Astrocyte (in vitro differentiated cells and primary cell): ENCODE measurements at places on chromosomes 11 and 22. TPM values are rescaled to one million over a fixed set of nuclear protein-coding genes. Genes with fewer than 3 reads are reported as not detected.

CHST1 gene
- total RNA-seq, result 2.6 and 3.0 TPM in 2 replicates

DEUP1 gene
- total RNA-seq, result 0.41 and 0.91 TPM in 2 replicates

OR52I2 gene
- total RNA-seq, result not detected in 2 replicates

- DNase-seq, result no peak
Observed at GRCh38 chr22:45576273-45576625, 73.6 kb downstream of the FBLN1 start.

GRCh38 chr22:44534335-44534734 is 36.3 kb upstream of the RTL6 start:
- no peak for DNase-seq

- no peak for DNase-seq
Observed at GRCh38 chr11:108915666-108916065, 250.8 kb downstream of the DDX10 start.

GRCh38 chr11:103910721-103911120 is 125.7 kb upstream of the DDI1 start:
- DNase-seq, result no peak

GRCh38 chr22:33324228-33324627 is 266.0 kb upstream of the SYN3 start:
- no peak for DNase-seq

DNA sequence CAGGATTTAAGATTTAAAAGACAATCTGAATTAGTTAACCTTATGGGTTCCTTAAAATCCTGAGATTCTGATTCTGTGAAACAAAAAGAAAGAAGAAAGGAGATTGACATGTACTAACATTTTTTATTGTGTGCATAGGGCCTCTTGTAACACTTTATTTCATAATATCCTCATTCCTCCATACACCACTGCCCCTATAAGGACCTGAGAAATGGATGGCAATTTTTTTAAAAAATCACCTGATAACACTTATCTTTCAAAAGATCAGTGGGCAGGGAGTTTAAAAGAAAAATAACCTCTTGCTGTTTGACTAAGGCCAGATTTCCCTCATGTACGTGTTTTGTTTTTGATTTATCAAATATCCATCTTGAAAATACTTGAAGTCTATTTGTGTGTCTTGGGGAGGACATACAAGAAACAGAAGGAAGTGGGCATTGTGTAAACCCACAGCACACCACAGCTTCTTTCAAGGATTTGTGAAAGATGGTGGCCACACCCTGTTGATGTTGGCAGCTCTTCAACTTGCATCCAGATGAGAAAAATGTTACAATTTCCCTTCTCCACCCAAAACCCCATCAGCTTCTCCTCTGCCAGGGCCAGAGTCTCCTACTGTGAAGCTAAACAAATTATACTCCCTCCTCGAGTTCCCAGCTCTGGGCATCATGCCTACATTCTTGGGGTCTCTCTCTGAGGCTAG is 35.0 kb upstream of the MPEG1 start:
- DNase-seq, result no peak

- peak; percentile 42 for DNase-seq
Observed at GRCh38 chr22:50469377-50470305, 5.2 kb downstream of the SBF1 start.

DNA sequence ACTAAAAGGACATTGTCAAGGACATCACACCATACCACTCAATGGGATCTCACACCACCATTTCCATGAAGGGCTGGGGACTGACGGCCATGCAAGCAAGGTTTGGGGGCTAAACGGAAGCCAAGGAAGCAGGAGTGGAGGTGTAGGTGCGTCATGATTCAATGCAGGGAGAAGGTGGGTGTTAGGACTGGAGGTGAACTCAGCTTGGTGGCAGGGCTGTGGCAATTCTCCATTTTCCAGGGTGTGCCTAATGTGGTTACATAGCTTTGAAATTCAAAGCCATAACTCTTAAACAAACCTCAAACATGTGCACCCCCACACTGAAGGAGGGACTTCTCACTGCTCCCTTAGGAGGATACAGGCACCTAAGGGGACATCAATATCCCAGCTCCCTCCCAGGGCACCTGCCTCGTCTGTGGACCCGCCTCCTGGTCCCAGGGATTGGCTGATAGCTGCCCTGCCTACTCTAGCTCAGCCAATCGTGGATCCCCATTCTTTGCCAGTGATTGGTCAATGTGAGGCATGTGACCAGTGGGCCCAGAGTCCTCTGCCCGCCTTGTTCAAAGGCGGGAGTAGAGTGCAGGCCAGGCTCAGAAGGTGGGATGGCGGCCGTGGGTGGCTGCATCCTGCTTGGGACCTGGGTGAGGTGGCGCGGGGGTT is 64.6 kb downstream of the CTTN start:
- DNase-seq, result no peak

GRCh38 chr11:96647621-96648020 is 257.8 kb downstream of the JRKL start:
- no peak for DNase-seq

- DNase-seq, result no peak
Observed at GRCh38 chr22:29139965-29140782, 65.5 kb upstream of the EMID1 start.

DNA sequence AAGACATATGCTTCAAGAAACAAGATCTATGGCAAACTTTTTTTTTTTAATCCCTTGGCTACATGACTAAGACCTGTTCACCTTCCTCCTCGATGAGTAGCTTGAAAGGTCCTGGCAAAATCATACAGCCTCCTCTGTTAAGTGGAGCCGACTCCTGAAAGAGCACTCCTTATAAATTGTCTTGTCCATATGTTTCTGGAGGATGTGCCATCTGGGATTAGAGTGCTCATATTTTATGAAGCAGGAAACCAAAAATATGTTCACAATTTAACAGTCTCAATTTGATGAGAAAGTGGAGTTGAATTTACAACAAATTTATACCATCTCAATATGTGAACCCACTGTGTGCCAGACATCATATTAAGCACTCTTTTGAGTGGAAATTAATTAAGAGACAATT is 912.1 kb upstream of the FAT3 start:
- DNase-seq, result no peak

DNA sequence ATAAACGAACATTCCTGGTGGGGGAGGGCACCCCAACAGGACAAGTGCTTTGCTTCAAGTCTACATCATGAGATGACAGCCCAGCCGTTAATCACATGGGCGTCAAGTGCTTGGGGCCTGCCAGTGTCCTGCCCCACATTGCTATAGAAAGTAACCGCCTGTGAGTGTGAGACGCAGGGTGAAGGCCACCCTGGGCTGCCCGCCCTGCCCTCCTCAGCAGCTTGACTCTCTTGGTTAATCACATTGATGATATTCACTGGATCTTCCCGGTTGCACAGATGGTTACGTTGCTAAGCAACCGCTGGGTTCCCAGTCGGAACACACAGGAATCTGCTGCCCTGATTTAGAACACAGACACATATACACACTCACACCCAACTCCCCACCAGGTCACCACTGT is 79.3 kb downstream of the CTTN start:
- no peak for DNase-seq
